ENCODE measurements at places on chromosomes 6 and 20.
A peak's percentile ranks its signal among the peaks of the same experiment; 100 is the strongest.

DNA sequence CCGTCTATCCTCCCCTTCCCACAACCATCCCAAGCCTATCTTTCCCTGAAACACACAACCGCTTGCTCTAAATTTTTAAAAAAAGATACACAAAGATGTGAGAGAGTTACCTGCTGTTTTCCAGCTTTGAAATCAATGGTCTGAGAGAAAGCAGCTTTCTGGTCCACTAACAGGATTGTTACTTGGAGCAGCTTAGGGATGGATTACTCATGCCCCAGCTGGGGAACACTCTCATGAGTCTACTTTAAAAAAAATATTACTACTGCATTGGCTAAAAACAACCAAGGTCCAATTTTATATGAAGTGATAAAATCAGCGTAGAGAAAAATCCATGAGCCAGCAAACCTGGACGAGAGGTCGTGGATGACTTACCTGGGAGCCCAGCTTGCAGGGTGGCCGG is 29.6 kb upstream of the FOXC1 start:
- DNase-seq = no peak

DNA sequence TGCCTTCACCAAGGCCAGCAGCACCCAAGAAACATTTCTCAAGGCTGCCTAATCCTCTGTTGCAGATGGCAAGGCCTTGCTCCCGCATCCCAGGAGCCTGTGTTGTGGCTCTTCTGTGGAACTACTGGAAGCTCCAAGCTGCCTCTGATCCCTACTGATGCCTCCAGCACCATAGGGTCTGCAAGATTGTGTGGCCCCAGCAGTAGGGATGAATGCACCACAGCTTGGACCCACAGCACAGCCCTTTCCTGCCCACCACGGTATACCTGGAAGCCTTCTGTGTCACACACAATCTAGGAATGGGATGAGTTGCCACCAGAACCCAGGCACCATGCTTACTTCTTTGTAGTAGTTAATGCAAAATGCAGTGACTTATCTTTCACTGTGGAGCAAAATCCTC is 291.1 kb upstream of the FOXQ1 start:
- no peak for DNase-seq

- no peak for DNase-seq
Observed at GRCh38 chr6:53360093-53360912, 11.6 kb upstream of the ELOVL5 start.

GRCh38 chr6:27297857-27298730 is 14.0 kb downstream of the POM121L2 start:
- no peak for DNase-seq

DNA sequence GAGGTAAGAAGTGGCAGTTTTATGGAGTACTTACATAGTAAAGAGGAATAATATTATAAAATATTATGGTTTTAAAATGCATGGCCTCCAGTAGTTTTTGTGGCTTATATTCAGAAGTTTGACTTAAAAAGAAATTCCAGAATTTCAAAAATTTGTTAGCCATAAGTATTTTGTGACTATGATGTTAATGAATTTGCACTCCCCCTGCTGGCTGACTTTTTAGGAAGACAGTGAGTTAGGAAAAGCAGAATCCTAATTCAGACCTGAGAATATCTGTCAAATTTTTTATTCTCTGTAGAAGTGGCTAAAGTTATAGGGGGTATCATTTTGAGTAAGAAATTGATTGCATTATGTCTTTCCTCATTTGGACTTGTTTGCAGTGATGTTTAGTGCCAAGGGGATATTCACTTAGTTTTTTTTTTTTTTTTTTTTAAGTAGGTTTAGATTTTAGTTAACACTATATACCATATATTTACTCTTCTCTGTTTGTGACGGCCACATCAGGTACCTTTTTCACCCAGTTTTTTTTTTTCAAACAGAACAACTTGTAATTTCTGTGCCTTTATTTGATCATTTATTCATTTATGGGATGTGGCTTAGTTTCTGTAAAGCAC is 40.8 kb downstream of the ZFAND3 start:
- no peak for DNase-seq

DNA sequence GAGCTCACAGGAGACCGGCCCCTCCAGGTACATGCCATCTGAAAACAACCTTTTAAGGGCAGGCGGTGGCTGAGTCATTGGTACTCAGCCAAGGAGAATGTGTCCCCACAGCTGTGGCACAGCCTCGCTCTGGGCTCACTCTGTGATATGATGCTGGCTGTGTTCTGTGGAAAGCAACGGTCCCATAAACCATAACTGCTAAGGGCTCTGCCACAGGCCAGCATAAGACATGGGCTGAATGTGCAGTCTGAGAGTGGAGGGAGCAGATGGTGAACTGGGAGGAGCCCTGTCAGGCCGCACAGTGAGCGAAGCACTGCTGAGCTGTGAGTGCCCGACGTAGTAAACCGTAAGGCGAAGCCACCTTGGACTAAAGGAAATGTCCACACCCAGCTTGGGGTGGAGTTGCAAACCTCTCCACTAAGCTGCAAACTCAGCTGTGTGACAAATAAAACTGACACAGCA is 375.8 kb downstream of the THBS2 start:
- DNase-seq = no peak

GRCh38 chr6:151999194-151999593 is 191.7 kb downstream of the ESR1 start:
- DNase-seq = no peak

GRCh38 chr6:38337819-38338465 is 301.8 kb downstream of the BTBD9 start:
- DNase-seq = no peak

GRCh38 chr6:2773449-2773848 is 8.3 kb downstream of the WRNIP1 start:
- no peak for DNase-seq

DNA sequence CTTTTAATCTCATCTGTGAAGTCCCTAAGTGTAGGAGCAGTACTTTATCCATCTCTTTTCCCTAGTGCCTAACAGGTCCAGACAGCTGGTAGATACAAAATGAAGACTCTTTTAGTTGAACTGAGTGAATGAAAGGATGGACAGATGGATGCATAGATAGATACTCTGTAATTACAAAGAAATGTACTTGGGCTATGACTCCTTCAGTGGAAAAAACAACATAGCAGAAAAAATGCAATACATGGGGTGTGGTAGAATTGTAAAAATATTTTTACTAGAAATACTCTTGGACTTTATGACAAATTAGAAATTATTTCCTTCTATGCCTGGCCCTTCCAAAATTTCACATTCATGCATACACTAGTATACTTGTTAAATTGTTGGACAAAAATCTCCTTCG is 29.3 kb downstream of the KCNQ5 start:
- DNase-seq = no peak

DNA sequence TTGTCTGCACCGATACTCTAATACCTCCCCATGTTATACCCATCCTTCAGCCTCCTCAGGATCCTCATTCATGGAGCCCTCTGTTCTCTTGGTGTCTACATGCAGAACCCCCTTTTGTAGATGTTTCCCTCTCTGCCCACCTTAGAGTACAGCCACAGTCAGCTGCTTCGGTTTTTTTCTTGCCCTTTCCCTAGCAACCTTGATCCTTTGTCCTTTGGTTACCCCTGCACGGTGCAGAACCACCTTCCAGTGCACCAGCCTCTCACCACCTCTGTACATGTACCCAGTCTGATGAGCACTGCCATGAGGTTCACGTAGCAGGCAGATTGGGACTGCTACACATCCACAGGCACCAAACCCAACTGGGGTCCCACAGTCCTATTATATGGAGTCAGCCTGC is 7.3 kb downstream of the VPS16 start:
- DNase-seq = no peak

DNA sequence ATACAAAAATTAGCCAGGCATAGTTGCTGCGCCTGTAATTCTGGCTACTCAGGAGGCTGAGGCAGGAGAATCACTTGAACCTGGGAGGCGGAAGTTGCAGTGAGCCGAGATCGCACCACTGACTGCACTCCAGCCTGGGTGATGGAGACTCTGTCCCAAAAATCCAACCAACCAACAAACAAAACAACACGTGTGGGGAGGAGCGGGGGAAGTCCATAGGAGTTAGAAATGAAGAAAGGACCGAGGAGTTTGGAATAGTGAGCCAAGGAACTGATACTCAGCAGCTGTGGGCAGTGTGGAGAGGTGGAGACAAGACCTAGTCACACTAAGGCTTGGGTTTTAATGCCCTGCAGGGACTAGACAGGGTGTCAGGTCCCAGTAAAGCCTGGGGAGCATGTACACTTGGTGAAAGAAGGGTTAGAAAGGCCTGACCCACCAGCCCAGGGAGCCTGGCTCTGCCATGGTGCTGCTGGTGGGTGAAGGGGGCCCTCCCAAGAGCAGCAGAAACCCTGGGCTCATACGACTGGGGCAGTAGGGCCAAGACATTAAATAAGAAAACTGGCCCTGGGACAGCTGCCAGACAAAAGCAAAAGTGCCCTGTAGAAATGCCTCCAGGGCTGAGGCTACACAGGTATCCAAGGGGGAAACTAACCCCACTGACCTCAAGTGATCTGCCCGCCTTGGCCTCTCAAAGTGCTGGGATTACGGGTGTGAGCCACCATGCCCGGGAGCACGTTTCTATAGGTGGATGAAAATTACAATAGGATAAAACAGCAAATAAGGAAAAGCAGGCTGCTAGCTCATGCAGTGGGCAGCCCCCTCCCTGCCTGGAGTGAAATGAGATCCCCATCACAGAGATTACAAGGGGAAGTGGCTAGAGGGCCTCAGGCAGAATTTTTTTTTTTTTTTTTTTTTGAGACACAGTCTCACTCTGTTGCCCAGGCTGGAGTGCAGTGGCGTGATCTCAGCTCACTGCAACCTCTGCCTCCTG is 58.0 kb downstream of the MYH7B start:
- DNase-seq = no peak

GRCh38 chr6:83464381-83465140 is 33.7 kb upstream of the ME1 start:
- no peak for DNase-seq

- DNase-seq = no peak
Observed at GRCh38 chr6:122825163-122825562, 36.1 kb downstream of the SMPDL3A start.

DNA sequence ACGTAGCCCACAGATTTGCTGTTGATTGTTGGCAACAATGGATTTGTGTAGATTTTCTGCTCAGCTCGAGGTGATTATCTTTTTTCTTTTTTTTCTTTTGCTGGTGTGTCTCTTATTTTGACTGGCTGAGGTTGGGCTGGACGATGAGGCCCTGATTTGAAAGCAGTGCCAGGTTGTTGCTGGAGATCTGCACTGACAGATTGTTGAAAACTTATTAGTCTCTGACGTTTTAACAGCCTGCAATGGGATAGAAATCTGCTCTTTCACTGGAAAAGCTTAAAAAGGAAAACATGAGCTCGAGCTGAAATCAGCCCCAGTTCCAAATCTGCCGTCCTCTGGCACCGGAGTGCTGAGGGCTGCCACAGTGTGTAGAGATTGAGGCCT is 87.7 kb downstream of the PDE7B start:
- no peak for DNase-seq

- DNase-seq = no peak
Observed at GRCh38 chr6:160010067-160010466, 41.2 kb downstream of the IGF2R start.

DNA sequence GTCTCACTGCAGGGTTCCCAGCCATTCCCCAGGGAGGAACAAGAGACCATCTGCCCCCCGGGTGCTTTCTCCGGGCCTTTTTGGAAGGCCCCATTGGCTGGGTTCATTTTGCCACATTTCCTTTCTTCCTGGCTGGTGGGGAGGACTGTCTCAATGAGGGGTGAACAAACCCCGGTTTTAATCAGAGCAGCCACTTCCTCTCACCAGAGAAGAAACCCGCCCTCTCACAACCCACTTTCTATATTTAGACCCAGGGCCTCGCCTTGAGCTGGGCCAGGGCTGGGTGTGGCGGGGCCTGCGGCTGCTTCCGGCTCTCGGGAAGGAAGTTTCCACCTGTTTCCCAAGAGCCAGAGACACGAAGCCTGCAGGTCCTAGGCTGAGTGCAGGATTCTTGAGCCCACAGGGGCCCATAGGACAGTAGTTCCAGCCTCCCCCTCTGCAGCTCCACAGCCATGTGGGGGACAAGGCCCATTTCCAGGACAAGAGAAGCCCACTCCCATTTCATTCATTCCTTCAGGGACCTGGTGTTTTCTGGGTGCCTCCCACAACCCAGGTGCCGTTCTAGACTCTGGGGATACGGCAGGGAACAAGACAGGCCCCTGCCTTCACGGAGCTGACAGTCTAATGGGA is 41.8 kb downstream of the RBM38 start:
- DNase-seq = peak; percentile 56

DNA sequence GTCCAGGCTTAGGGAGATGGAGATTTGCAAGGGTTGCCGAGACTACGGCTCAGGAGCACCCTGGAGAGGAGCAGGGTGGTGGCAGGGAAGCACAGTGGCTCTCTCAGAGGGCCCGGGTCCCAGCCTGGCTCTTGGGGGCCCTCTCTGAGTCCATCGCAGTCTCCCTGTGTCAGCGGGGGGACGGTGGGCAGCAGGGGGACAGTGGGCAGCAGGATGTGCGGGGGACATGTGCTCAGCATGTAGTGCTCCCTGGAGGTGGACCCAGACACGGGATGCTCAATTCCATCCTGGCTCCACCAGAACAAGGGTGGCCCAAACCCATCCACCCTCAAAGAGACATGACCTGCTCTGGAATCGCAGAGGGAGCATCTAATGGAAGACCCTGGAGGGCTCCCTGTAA is 43.0 kb upstream of the ZBP1 start:
- DNase-seq = no peak

- DNase-seq = no peak
Observed at GRCh38 chr6:144659202-144660182, 374.4 kb downstream of the UTRN start.

- peak; percentile 7 for DNase-seq
Observed at GRCh38 chr6:162733489-162733888, 5.7 kb downstream of the PACRG start.

DNA sequence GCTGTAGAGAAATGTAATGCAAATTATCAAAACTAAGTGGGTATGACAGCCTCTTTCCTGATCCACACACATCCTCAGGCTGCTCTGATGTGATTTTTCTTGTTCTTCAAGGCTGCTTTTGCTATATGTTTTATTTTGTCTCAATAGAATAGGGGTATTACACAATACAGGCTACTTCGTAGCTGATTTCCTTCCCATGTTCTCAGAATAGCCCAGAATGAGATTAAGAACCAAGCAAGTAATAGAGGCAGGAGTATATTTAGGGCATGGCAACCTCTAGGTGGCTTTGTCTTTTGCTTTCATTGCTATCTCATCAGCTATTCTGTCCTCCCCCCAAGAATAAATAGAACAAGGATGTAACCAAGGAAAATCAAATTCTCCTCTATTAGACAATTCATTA is 241.8 kb downstream of the ALDH8A1 start:
- no peak for DNase-seq

- no peak for DNase-seq
Observed at GRCh38 chr20:17427638-17428037, 103.5 kb downstream of the BFSP1 start.

- no peak for DNase-seq
Observed at GRCh38 chr20:22371843-22372242, 212.5 kb downstream of the FOXA2 start.

All from activated naive CD4-positive, alpha-beta T cell treated with Interleukin-2 at 50 U/mL for 16 hours (primary cell).